ENCODE measurements at places on chromosomes 3 and 15.

GRCh38 chr3:141476033-141476432, 10.8 kb upstream of the RASA2 start:
- DNase-seq, result no peak

DNA sequence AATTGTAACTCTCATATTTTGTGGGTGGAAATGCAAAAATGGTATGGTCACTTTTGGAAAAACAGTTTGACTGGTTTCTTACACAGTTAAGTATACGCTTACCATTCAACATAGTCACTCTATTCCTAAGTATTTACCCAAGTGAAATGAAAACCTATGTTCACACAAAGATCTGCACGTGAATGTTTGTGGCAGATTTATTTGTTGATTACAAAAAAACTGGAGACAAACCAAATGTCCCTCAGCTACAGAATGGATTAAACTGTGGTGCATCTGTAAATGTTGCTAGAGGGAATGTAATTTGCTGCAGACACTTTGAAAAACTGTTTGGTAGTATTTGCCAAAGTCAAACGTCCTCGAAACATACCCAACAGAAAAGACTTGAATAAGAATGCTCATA, 29.3 kb downstream of the ACKR2 start:
- no peak for DNase-seq

DNA sequence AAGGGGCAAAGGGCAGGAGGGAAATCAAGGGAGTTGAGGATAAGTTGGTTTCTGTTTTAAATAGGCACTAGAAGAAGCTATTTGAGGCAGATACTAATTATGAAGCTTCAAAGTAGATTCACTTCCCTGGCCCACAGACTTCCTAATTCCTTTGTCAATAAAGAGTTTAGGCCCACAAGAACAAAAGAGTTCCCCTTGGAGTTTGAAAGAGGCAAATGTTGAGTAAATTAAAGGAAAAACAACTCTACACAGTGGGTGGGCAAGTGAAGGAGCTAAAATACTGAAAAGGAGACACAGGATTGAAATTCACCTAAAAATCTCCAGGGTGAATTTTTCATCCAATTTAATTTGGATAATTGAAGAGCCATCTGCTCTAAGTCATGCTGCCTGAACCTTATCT, 411.7 kb upstream of the RORA start:
- no peak for DNase-seq

DNA sequence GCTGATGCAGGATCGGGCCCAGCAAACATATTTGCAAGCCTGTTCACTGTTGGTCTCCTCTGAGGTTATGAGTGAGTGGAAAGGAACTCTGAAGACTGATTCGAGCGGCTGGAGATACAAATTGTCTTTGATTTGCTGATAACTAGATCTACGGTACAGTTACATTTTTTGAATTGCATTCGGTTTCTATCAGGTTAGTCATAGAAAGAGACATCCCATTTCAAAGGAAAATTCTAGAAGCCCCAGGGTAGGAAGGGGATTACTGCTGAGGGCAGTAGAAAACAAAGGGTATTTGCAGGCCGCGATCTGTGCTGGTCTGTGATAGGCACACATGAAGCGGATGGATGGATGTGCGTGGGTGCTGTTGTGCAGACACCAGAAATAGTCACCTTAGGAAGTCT, 228.4 kb downstream of the ITPR1 start:
- DNase-seq, result peak; percentile 65

- no peak for DNase-seq
Observed at GRCh38 chr3:30943206-30943605, 48.7 kb upstream of the GADL1 start.

DNA sequence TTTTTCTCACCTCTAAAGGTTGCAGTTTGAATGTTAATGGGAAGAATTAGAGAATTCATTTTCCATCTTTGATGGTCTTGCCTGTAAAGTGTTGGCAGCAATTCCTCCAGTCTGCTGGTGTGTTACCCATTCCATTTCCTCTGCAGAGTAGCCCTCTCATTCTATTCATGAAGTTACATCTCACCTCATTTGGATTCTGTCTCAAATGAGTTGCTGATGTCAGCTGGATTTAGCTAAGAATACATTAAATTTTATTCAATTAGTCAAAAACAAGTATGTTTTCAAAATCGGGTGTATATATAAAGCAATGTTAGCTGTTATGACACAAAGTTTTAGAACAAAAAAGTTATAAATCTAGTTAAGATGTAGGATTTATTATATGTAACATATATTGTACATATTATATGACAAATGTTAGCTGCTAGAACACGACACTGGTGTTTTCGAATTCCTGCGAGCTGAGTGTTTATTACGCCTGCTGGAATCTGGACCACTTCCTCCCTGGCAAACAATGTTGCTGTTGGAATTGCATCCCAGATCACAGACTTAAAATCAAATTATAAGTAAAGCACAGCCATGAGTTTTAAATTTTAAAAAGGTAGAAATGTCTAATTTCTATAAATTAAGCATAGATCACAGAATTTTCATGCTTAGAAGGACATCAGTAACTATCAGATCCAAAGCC, 516.2 kb downstream of the OCA2 start:
- no peak for DNase-seq

GRCh38 chr3:146974001-146974400, 368.9 kb upstream of the PLSCR5 start:
- no peak for DNase-seq

DNA sequence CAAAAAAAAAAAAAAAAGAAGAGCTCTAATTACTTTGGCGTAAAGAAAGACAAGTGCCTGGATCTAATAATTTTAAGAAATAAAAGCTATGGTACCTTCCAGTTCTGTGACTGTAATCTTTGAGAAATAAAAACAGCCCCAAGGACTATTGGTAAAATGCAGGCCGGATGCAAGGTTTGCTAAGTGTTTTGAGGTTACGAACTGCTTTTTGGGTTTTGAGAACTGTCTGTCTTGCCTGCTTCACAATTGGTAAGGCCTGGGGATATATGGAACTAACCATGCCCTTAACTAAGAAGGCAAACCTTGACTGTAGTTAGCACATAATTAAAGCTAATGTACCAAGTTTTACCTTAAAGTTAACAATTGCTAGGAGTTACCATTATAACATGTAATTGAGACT, 388.4 kb upstream of the CBLB start:
- DNase-seq, result no peak

- no peak for DNase-seq
Observed at GRCh38 chr3:140931801-140932200, 9.8 kb upstream of the SLC25A36 start.

GRCh38 chr3:198022604-198023003, 62.6 kb downstream of the LMLN start:
- no peak for DNase-seq

- peak; percentile 23 for DNase-seq
Observed at GRCh38 chr3:172606021-172606420, 82.8 kb upstream of the TNFSF10 start.

DNA sequence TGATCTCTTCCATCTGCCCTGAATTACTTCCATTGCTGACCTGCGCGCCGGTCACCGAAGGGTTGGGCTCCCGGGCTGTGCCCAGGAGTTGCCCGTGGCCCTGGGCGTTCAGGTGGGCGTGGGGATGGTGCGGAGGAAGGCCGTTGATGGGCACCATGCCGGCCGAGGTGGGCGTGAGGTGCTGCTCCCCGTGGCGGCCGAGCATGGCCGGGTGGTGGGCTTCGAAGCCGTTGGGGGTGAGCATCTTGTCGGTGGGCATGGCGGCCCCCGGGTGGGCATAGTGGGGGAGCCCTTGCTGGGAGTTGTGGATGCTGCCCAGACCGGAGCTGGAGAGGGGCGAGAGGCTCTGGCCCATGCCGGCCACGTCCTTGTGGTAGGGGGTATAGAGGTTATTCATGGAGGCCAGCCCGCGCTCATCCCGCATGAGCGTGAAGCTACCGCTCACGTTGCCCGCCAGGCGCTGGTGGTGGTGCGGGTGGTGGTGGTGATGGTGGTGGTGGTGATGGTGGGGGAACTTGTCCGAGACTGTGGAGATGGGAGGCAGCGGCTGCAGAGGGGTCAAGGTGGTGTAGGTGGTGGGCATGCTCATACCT, 1.0 kb downstream of the ONECUT1 start:
- no peak for DNase-seq

GRCh38 chr3:184808021-184808420, 3.9 kb upstream of the VPS8 start:
- DNase-seq, result no peak

GRCh38 chr15:53212785-53213184, 422.6 kb upstream of the ONECUT1 start:
- no peak for DNase-seq

DNA sequence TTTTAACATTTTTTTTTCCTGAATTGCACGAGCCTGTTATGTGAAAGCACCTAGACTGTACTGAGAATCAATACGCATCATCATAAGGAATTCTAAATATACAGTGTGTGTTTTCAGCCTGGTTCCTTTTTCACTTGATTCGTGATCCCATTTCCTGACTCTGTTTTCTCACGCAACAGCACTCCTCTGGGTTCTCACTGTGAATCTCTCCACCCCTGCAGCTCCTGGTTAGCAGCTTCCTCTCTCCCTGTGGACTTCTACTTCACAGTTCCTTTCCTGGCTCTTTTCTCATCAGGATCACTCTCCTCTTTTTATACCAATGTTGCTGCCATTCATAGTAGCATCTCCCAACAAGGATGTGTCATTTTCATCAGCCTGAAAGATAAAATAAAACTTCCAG, 297.2 kb downstream of the CADM2 start:
- no peak for DNase-seq

DNA sequence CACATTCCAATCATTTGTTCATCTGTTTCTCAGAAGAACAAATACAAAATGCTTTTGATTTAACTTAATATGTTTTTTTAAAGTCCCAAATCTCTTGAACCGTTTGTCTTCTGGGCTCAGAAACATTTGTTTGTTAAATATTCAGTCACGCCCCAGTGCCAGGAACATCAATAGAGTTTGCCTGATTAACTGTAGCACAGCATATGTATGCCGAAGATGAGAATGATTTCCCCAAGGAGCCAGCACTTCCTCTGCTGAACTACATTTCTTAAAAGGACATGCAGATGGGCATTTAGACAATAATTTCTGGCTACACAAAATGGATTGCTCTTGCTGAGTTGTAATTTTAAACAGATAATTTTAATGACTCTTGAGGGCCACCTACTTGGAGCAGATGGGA, 191.6 kb upstream of the FAM3D start:
- DNase-seq, result no peak

GRCh38 chr3:19948226-19948591, 1.3 kb downstream of the RAB5A start:
- no peak for DNase-seq

GRCh38 chr15:99322643-99323405, 71.5 kb downstream of the LRRC28 start:
- no peak for DNase-seq

DNA sequence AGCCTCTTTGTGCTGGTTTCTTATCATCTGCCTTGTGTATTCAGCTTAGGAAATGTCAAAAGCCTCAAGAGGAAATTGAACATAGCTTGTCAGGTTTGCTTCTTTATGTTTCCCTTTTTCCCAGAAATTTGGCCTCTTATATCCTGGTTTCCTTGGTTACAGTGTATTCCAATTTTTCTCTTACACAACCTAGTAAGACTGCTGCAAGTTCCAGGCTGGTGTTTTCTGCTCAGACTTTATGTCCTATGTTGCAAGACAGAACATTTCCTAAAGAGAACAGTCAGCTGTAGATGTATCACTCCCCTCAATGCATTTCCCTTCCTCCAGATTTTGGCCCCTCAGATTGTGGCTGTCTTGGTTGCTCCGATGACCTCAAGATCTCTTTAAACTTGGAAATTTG, 102.5 kb downstream of the SH3GL3 start:
- DNase-seq, result no peak

GRCh38 chr15:90037961-90038631, 37.0 kb downstream of the ZNF710 start:
- DNase-seq, result no peak

DNA sequence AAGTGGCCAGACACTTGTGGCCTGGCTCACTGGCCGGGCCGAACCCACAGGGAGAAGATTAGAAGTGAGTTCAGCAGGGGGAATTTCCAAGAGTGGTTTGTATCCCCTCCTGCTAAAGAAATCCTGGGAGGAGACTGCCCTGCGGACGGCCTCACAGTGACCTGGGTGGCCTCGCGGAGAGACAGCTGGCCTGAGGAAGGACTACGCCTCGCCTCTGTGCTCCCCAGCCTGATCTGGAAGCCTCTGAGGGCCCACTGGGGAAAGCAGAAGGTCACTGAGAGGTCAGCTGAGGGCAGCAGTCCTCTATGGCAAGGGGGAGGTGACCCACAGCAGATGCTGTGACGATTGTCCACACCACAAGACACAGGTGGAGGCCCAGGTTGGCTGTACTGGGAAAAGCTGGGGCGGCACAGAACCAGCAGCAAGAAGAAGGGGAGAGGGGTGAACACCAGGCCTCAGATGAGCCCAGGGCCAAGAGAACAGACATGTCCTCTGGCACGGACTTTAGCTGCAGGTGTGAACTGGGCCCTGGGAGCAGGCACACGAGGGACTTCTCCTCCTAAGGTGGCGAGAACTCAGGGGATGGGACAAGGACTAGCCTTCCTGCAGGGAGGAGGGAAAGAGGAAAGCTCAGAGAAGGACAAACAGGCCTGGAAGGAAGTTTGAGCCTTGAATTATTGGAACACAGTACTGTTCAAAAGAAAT, 37.2 kb upstream of the DLG1 start:
- no peak for DNase-seq

- DNase-seq, result no peak
Observed at GRCh38 chr3:135368316-135368715, 573.3 kb downstream of the EPHB1 start.

DNA sequence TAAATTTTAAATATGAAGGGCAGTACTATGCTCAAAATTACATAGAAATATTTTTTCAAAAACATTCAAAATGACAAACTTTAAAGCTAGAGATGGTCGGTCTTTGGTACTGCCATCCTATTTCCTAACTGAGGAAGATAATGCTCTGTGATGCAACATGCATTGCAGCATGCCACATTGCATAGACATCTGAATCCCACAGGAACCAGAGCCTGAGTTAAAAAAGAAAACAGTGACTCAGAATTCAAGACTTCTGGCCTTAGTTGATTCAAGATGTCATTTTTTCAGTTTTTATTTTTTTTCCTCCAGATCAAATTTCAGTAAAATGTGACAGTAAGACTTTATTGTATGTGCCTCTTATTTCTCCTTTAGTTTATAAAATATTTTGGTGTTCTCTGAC, 33.1 kb downstream of the TP63 start:
- peak; percentile 54 for DNase-seq

- no peak for DNase-seq
Observed at GRCh38 chr15:69319384-69320375, 21.0 kb downstream of the PAQR5 start.

Data from AG08396 (cell line).